ENCODE measurements at places on chromosomes 5 and 9.
A peak's percentile ranks its signal among the peaks of the same experiment; 100 is the strongest.

GRCh38 chr5:180133971-180134508, 62.5 kb upstream of the RNF130 start:
- DNase-seq = no peak
- H3K36me3 ChIP-seq = no peaks in the 10 kb centered on the region
- H3K4me1 ChIP-seq = no peaks in the 10 kb centered on the region
- no peaks in the 10 kb centered on the region for H3K27me3 ChIP-seq

- no peak for DNase-seq
- no peaks in the 10 kb centered on the region for H3K36me3 ChIP-seq
- no peak overlapping the region for H3K27ac ChIP-seq
- no peaks in the 10 kb centered on the region for H3K27me3 ChIP-seq
- H3K4me1 ChIP-seq = peaks cover 14% of the 10 kb centered on the region
Measured at GRCh38 chr5:144468571-144468970, 297.9 kb downstream of the KCTD16 start.

GRCh38 chr5:154058055-154059038, 19.6 kb downstream of the MFAP3 start:
- peaks cover 3% of the 10 kb centered on the region for H3K36me3 ChIP-seq
- no peak overlapping the region for H3K27ac ChIP-seq
- no peak for DNase-seq
- H3K27me3 ChIP-seq = no peaks in the 10 kb centered on the region

DNA sequence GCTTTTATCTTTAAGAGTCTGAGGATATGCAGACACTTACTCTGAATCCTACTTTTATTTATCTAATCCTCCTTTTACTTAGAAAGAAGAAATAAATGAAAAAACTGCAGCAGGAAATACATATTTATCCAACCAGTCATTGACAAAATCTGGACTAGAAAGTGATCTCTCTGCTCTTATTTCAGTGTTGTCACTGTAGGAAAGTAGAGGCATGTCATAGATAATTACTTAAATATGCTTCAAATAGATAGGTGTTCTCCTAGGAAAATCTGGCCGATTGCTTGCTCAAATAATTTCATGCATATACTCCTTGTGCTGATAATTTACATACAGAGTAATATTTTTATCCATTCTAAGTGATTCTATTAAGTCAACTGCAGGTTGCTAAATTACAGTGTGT, 2001.9 kb upstream of the C9orf72 start:
- no peak for DNase-seq
- H3K27ac ChIP-seq = no peak overlapping the region
- H3K27me3 ChIP-seq = no peaks in the 10 kb centered on the region
- H3K4me1 ChIP-seq = no peaks in the 10 kb centered on the region

GRCh38 chr5:92309336-92309991, 926.3 kb upstream of the ARRDC3 start:
- no peak overlapping the region for H3K4me3 ChIP-seq
- peaks cover 24% of the 10 kb centered on the region for H3K4me1 ChIP-seq
- no peaks in the 10 kb centered on the region for H3K27me3 ChIP-seq
- H3K27ac ChIP-seq = no peak overlapping the region
- no peaks in the 10 kb centered on the region for H3K36me3 ChIP-seq

- H3K27me3 ChIP-seq = no peaks in the 10 kb centered on the region
- H3K4me3 ChIP-seq = peak overlapping the region; percentile 54
- peaks cover 29% of the 10 kb centered on the region for H3K4me1 ChIP-seq
- H3K27ac ChIP-seq = no peak overlapping the region
Measured at GRCh38 chr9:125703662-125704061, 3.3 kb downstream of the MAPKAP1 start.

DNA sequence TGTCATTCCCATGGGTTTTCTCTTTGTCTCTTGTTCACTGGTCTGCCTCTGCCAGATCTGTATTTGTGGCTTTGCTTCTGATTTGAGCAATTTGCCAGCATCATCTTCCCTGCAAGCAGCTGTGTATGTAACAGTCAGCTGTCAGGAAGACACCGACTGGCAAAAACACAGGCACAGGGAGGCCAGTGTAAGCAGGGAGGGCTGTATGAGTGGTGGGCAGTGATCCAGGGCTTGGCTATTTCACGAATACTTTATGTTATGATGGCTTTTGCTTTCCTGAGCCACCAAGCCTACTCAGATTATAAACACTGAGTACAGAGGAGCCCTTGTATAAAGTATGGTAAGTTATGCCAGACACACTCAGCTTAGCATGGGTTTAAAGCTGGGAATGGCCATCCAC, 11.6 kb downstream of the BNIP1 start:
- no peak for DNase-seq
- H3K36me3 ChIP-seq = no peaks in the 10 kb centered on the region
- no peak overlapping the region for H3K27ac ChIP-seq
- no peak overlapping the region for H3K4me3 ChIP-seq

DNA sequence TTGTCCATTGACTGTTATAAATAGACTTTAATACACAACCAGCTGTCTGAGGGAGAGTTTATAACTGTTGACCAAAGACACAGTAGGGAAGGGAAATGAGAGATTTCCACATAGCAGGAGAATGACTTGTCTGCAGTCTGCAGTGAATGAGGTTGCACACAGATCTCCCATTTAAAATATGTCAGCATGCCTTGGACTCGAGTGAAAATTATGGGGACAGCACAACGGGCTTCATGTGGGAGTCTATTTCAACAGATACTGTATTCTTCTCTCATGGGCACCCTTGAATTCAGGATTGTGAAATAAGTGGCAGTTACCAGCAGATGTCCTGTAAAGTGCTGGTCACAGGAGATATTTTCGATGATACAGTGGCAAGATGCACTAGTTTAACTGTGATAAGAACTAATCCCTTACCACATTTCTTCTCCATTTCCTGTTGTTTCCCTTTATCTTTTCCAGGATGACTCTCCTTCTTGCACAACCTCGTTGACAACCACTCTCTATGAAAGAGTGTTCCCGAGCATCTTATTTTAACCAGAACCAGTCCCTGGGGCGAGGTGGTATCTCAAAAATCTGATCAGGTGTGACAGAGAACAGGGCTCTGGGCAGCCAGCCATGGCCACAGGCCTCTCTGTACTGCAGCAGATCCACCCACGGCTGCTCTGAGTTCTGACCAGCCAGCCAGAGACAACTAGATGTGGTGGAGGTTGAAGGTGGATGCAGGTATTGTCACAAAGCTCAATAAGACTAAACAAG, 51.5 kb upstream of the MAP3K1 start:
- no peaks in the 10 kb centered on the region for H3K36me3 ChIP-seq
- no peaks in the 10 kb centered on the region for H3K27me3 ChIP-seq
- no peak overlapping the region for H3K4me3 ChIP-seq
- no peak overlapping the region for H3K27ac ChIP-seq
- peaks cover 30% of the 10 kb centered on the region for H3K4me1 ChIP-seq
- no peak for DNase-seq

DNA sequence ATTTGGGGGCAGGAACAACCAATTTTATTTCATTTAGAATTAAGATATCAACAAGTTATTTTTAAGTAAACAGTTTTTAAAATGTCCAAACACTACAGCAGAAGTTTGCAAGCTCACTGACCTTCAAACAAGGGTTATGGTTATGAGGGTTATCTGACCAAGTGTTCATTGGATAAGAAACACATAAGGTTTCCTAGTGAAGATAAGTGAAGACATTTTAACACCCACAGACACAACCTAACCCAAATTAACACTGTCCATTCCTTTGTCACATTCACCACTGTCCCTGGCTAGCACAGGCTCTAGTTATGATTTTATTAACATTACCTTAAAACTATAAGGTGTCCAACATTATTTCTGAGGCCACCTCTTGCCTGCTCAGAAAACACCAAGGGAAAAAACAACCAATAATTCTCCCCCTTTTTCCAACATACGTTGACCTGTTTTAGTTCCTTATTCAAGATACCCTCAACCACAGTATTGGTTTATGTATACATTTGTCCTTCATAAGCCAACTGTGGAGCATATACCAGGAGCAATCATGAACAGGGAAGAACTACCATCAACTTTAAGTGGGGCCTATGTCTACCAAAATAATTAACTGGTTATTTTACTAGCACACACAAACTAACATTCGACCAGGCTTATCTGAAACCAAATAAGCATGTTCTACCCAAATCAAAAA, 4.0 kb downstream of the ETF1 start:
- no peak overlapping the region for H3K4me3 ChIP-seq
- peaks cover 7% of the 10 kb centered on the region for H3K36me3 ChIP-seq
- H3K4me1 ChIP-seq = peaks cover 43% of the 10 kb centered on the region
- no peaks in the 10 kb centered on the region for H3K27me3 ChIP-seq
- no peak overlapping the region for H3K27ac ChIP-seq

All from neural crest cell (in vitro differentiated cells).